ENCODE measurements at places on chromosomes 1 and 21.

DNA sequence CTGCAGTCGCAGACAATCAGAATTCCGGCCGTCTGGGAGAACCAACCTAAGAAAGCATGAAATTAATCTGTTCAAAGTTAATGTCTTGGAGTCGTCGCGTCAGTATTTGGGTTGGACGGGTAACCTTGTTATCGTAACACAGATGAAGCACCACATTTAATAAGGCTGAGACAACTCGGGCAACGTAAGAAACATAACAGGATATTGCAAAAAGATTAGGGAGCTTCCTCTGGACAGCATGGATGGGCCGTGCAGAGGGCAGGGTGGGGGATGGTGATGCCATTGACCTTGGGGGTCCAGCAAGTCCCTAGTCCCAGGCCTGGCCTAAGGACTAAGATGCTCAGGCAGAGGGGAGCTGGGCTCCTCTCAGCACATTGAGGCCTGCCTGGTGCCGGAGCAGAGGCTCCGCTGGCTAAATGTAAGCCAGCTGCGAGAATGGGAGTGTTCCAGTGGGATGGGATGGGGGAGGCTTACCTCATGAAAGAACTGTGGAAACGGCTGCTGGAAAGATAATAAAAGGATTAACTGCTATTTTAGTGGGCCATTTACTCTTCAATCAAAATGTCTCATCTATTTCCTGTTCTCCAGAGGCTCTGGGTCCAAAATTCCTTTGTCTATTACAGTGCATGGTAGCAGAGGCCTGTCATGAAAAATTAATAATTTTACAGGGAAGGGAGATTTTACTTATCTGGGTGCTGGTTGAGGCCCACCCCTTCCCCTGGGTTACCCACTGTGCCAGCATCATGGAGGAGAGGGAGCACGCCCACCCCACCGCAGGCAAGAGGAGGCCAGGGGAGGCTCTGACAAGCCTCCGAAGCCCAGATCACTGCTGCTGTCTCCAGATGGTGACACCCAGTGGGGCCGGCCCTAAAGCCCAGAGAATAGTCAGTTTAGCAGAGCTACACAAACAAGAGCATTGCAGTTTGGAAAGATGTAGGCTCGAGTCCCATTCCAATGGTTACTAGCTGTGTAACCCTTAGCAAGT is 131.6 kb downstream of the DMRTB1 start:
- H3K27ac ChIP-seq: peak overlapping the region; percentile 56
- peaks cover 60% of the 10 kb centered on the region for H3K27me3 ChIP-seq
- no peaks in the 10 kb centered on the region for H3K4me1 ChIP-seq
- H3K36me3 ChIP-seq: no peaks in the 10 kb centered on the region

DNA sequence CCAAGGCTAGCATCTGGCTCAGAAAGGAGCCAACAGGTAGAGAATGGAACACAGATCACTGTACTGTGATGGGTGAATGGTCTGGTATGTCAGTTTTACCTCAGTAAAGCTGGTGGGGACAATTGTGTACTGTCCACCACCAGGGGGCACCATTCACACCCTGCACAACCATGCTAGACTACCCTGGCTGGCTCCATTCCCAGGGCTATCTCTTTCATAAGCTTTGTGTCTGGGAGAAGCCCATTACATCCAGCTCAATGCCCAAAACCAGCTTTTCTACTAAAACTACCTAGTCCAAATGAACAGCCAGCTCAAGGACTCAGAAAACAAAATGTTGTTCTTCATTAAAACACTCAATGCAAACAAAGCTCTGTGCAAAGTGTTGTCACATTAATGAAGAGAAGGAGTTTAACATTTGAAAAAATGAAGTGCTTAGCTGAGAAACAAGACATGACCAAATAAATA is 62.0 kb upstream of the RASAL2 start:
- DNase-seq: peak; percentile 84
- H3K27ac ChIP-seq: peak overlapping the region; percentile 95
- no peaks in the 10 kb centered on the region for H3K36me3 ChIP-seq
- no peaks in the 10 kb centered on the region for H3K27me3 ChIP-seq
- H3K4me3 ChIP-seq: no peak overlapping the region

DNA sequence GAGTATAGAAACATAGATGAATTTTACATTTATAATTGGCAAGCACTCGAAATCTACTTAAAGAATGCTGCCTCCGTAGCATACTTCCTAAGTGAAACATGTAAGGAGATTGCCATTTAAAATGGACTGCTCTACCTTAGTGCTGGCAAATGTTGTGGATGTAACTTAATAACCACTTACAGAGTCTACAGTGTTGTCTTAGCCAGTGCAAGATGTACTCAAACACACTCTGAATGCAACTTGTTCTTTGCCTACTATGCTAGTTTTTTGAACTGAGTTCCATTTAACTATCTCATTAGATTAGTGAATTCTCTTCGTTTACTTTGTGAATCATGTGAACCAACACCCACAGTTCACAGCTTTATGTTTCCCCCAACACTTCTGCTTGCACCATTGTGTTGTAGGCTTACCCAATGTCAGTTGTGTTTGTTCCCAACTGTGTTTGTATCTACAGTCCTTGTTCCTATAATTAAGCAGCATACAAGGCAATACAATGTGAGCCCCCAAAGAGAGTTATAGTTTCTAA is 345.5 kb upstream of the LYPLAL1 start:
- no peaks in the 10 kb centered on the region for H3K4me1 ChIP-seq
- no peak overlapping the region for H3K4me3 ChIP-seq
- H3K27me3 ChIP-seq: no peaks in the 10 kb centered on the region
- no peak overlapping the region for H3K27ac ChIP-seq
- no peaks in the 10 kb centered on the region for H3K36me3 ChIP-seq
- no peak for DNase-seq

DNA sequence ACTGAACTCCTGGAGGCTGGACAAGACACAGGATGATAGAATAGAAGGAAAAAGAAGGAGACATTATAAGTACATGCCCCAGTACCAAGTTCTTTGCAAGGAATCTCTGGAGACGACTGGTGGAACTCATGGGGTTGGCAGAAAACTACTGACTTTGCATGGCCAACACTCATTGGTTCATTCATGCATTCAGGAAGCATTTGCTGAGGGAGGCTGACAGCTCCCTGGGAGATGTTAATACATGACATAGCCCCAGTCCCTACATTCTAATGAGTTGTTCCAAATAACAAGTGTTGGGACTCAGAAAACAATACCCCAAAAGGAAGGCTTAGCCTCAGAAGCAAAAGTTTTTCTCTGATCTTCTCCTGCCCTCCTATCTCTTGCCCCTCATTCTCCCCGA is 172.8 kb upstream of the IRF2BP2 start:
- peaks cover 38% of the 10 kb centered on the region for H3K27me3 ChIP-seq
- DNase-seq: no peak
- no peaks in the 10 kb centered on the region for H3K36me3 ChIP-seq
- no peak overlapping the region for H3K27ac ChIP-seq
- H3K4me3 ChIP-seq: no peak overlapping the region

- H3K36me3 ChIP-seq: no peaks in the 10 kb centered on the region
- H3K27ac ChIP-seq: no peak overlapping the region
- no peak overlapping the region for H3K4me3 ChIP-seq
- no peaks in the 10 kb centered on the region for H3K4me1 ChIP-seq
These were observed 120.4 kb upstream of the PTGFR start for GRCh38 chr1:78370356-78370755.

DNA sequence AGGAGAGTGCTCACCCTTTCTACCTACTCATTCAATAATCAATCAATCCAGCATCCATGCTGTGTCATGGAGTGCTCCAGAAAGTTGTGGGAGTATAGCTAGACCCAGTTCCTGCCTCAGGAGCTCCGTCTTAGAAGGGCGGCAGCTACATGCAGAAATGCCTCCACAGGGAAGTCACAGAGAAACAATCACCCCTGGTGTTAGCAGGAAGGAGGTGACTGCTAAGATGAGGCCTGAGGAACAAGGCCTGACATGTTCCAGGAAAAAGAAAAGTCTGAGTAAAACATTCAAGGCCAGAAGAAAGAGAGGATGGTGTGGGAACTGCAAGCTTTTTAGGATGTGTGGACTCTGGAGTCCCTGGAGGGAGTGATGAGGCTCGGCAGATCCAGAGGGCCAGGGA is 142.5 kb upstream of the MAGI3 start:
- peaks cover 4% of the 10 kb centered on the region for H3K4me1 ChIP-seq
- H3K4me3 ChIP-seq: no peak overlapping the region
- H3K36me3 ChIP-seq: no peaks in the 10 kb centered on the region
- H3K27me3 ChIP-seq: peaks cover 7% of the 10 kb centered on the region
- no peak overlapping the region for H3K27ac ChIP-seq

GRCh38 chr1:211715971-211716370 is 40.5 kb upstream of the NEK2 start:
- H3K36me3 ChIP-seq: no peaks in the 10 kb centered on the region
- no peak for DNase-seq
- no peaks in the 10 kb centered on the region for H3K27me3 ChIP-seq
- no peak overlapping the region for H3K4me3 ChIP-seq
- H3K4me1 ChIP-seq: peaks cover 6% of the 10 kb centered on the region

- H3K27me3 ChIP-seq: no peaks in the 10 kb centered on the region
- DNase-seq: no peak
- no peaks in the 10 kb centered on the region for H3K36me3 ChIP-seq
- H3K27ac ChIP-seq: no peak overlapping the region
- no peak overlapping the region for H3K4me3 ChIP-seq
These were observed 42.0 kb upstream of the ID3 start for GRCh38 chr1:23601135-23601967.

GRCh38 chr1:41357451-41358101 is 3.7 kb upstream of the FOXO6 start:
- no peak overlapping the region for H3K4me3 ChIP-seq
- peak overlapping the region; percentile 82 for H3K27ac ChIP-seq
- H3K27me3 ChIP-seq: peaks cover 4% of the 10 kb centered on the region
- DNase-seq: peak; percentile 48
- no peaks in the 10 kb centered on the region for H3K36me3 ChIP-seq

DNA sequence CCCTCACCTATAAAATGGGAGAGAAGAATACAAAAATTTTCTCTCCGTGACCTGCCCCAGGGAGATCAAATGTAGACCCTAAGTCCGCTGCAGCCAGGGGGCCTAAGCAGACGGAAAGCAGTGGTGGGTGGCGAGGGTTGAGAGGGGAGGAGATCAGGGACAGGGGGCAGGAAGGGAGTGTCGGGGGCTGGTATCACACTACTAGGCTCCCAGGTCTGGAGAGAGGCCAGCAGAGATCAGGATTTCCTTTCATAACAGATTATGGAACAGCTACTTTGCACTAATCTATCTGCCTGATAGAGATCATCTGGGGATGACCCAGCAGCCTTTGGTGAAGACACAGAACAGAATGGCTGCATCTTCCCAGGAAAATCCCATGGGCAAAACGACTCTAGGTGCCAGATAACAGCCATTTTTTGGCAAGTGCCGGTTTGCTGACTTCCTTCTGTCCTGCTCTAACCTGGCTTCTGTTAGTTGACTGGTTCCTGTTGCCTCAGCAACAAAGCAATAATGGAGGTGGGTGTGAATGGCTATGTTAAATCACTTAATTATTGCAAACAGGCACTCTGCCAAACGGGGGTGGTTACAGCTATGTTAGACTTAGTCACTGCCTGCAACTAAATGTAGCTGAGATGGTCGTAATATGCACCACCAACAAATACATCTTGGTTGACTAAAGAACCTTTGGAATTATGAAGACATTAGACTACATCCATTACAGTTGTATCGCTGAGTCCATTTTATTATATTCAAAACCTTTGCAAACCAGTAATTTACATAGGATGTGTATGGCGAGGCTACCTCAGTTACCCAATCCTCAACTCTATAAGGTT is 30.0 kb upstream of the EPS8L3 start:
- H3K27ac ChIP-seq: peak overlapping the region; percentile 78
- peaks cover 62% of the 10 kb centered on the region for H3K4me1 ChIP-seq
- H3K36me3 ChIP-seq: no peaks in the 10 kb centered on the region
- H3K27me3 ChIP-seq: no peaks in the 10 kb centered on the region

GRCh38 chr1:24162201-24162600 is 19.3 kb upstream of the IL22RA1 start:
- H3K4me1 ChIP-seq: peaks cover 9% of the 10 kb centered on the region
- H3K4me3 ChIP-seq: no peak overlapping the region
- no peaks in the 10 kb centered on the region for H3K36me3 ChIP-seq

DNA sequence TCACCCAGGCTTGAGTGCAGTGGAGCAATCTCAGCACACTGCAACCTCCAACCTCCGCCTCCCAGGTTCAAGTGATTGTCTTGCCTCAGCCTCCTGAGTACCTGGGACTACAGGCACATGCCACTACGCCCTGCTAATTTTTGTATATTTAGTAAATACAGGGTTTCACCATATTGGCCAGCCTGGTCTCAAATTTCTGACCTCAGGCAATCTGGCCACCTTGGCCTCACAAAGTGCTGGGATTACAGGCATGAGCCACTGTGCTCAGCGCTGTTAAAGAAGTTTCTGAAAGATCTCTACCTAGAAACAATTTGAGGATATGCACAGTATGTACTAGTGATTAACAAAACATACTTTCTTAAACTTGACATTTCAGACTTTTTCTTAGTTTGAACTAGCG is 182.6 kb upstream of the ESRRG start:
- DNase-seq: no peak
- no peaks in the 10 kb centered on the region for H3K27me3 ChIP-seq

DNA sequence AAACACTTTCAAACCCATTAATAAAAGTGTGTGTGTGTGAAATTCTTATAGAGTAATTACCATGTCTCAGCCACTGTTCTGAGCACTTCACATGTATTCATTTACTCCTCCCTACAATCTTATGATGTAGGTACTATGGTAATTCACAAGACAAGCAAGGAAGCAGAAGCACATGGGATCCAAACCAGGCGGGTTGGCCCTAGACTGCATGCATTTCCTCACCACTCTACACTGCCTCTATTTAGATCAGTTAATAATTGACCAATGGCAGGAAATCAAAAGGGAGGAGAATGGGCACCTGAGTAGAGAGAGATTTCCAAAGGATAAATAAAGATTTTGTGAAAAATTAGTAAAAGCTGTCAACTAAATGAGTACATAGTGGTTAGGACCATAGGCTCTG is 15.7 kb downstream of the MAP3K21 start:
- H3K27me3 ChIP-seq: peaks cover 20% of the 10 kb centered on the region
- H3K4me1 ChIP-seq: no peaks in the 10 kb centered on the region
- DNase-seq: no peak
- H3K27ac ChIP-seq: no peak overlapping the region
- H3K36me3 ChIP-seq: no peaks in the 10 kb centered on the region
- no peak overlapping the region for H3K4me3 ChIP-seq

DNA sequence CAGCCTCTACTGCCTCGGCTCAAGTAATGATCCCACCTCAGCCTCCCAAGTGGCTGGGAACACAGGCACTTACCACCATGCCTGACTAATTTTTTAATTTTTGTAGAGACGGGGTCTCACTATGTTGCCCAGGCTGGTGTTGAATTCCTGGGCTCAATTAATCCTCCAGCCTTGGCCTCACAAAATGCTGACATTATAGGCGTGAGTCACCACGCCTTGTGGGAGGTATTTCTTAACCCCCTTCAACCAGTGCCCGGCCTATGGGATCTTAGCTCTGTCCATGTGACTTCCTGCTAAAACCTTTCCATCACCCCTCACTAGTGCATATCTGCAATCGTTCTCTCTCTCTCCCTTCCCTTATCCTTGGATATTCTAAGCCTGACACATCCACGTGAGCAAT is 86.4 kb downstream of the FOXD2 start:
- H3K27me3 ChIP-seq: peaks cover 92% of the 10 kb centered on the region
- H3K4me1 ChIP-seq: no peaks in the 10 kb centered on the region
- no peak overlapping the region for H3K27ac ChIP-seq
- H3K36me3 ChIP-seq: no peaks in the 10 kb centered on the region
- H3K4me3 ChIP-seq: no peak overlapping the region

All from left ventricle myocardium inferior (tissue), 1 donor.